ENCODE measurements at places on chromosomes 4 and X. TPM values are rescaled to one million over a fixed set of nuclear protein-coding genes. Genes with fewer than 3 reads are reported as not detected.

DNA sequence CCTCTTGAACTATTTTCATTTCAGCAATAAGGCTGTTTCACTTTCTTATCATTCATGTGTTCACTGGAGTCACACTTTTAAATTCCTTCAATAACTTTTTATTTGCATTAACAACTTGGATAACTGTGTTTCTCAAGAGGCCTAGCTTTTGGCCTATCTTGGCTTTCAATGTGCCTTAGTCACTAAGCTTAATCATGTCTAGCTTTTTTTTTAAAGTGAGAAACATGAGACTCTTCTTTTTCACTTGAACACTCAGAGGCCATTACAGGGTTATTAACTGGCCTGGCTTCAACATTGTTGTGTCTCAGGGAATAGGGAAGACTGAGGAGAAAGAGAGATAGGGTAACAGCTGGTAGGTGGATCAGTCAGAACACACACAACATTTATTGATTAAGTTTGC is 64.0 kb upstream of the VCX2 start:
- DNase-seq: no peak

DNA sequence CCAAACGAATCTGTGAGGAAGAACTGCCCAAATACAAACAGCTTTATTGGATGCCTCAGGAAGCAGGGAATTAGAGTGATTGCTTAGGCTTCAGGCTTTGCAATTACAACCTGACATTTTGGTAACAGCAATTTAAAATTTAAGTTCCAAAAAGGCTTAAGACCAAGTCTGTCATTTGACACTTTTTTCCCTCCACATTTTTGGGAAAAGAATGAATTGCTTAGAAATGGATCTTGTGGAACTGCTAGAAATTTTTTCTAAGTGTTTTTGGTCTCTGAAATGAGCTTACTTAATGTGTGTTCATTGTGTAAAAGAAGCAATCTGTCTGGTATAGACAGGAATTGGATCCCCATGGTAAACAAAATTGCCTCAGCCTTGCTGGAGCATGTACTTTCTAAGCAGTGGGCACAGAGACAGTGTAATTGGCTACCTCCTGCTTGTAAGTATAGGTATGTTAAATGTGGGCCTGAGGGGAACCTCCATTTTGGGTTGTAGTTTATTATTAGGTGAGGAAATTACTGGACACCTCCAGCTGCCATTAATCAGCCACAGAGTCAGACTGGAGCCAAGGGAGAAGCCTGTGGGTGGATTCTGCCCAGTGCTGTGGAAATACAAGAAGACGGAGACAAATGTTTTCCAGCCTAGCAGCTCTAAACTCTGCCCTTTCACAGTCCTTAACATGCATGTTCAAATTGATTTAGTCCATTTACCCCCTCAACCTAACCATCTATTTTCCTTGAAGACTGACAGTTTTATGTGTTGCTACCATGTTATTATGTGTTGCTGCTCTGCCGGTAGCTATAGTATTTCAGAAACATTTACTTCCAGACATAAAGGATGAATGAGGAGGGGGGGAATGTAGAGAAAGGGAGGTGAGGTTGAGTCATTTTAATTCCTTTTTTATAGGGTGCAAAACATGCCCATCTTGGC is 473.0 kb downstream of the SPRY1 start:
- DNase-seq: no peak

SPARCL1 gene
- not detected for total RNA-seq

PSAPL1 gene
- total RNA-seq: 0.06 TPM

TMEM271 gene
- total RNA-seq: not detected

Measured in neural progenitor cell (in vitro differentiated cells).